ENCODE measurements at places on chromosomes 6 and 20.

- DNase-seq = no peak
These were observed 57.6 kb upstream of the LOC128125822 start for GRCh38 chr6:63514488-63515173.

DNA sequence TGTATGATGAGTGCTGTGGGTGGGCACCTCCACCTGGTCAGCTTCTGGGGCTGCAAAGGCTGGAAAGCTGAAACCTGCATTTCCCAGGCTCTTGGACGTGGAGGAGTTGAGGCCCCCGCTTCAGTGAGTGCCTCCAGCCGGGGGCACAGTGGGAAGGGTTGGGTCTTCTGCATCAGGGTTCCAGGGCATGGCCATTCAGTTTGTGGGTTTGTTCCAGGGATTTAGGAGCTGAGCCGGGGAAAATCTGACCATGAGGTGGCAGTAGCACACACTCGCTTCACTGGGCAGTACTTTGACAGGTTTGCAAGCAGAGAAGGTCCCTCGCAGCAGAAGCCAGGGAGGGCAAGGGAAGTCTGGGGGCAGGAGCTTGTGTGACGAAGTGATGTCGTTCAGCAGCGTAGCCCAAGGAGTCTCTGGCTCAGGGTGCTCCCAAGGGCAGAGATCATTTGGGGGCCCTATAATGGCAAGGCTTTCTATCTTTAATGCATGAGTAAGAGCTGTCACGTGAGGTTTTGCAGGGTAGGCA is 69.5 kb upstream of the SULF2 start:
- DNase-seq = no peak

- no peak for DNase-seq
These were observed 104.0 kb upstream of the MAN1A1 start for GRCh38 chr6:119453242-119454200.

DNA sequence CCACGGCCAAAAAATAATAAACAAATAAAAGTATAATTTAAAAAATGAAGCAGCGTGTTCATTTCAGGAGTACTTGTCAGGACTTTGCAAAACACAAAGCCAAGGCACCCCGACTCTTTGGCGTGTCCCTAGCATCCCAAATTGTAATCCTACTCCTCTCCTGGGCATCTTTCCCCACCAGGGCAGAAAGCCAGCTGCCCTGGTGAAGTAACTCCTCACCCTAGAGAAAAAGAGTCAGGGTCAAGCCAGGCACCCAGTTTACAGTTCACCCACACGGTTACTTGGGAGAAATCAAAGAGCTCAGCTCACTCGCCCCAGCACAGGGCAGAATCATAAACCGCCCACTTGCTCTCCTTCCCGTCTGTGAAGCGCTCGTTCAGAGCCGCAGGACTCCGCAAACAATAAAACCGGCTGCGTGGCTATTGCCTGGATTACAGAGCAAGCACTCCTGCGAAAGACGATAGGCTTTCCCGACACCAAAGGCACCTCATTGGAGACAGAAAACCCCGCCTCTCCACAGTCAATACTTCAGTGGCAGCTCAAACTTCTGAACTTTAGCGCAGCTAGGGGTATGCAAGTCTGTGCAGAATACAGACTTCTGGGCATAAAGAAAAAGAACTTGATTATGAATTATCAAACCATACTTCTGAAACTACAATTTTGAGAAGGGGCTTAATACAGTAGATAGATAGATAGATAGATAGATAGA is 73.0 kb upstream of the NHSL1 start:
- DNase-seq = no peak

- DNase-seq = no peak
These were observed 162.8 kb upstream of the AFDN start for GRCh38 chr6:167663784-167664443.

DNA sequence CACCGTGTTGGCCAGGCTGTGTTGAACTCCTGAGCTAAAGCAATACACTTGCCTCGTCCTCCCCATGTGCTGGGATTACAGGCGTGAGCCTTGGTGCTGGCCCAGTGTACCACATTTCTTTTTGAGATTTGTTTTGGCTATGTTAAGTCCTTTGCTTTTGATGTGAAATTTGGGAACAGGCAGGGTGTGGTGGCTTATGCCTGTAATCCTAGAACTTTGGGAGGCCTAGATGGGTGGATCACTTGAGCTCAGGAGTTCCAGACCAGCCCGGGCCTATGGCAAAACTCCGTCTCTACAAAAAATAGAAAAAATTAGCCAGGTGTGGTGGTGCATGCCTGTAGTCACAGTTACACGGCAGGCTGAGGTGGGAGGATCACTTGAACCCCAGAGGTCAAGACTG is 40.2 kb downstream of the GINS1 start:
- DNase-seq = no peak

Data from spinal cord (tissue), 10 donors.